Esophagus muscularis mucosa (tissue), 4 donors: ENCODE measurements at places on chromosomes 1 and 21.

- H3K36me3 ChIP-seq, result no peaks in the 10 kb centered on the region
- no peak overlapping the region for H3K4me3 ChIP-seq
- H3K4me1 ChIP-seq, result peaks cover 9% of the 10 kb centered on the region
- H3K27me3 ChIP-seq, result no peaks in the 10 kb centered on the region
- DNase-seq, result no peak
These were observed 78.5 kb downstream of the TNFSF18 start for GRCh38 chr1:172972258-172972657.

DNA sequence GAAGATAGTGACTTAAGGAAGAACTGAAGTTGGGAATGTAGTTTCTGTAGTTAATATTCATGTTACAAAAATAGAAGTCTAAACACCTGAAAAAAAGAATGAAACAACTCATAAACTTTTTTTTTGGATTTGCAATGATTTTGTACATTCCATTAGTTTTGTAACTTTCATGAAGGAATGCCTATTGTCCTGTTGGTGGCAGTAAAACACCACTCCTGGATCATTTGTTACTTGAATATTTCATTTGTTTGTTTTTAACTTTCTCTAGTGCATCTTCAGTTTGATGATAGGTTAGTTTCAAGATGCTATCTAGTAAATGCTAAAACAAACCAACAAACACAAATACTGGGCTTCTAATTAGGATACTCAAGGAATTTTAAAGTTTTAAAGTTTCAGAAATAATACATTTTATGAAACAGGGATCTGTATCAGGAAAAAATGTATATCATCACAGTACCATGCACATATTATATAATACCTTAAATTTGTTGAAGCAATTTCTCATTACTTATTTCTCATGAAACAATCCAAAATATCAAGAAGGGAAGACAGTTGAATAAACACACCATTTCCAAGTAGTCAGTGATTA is 229.7 kb upstream of the CACYBP start:
- no peaks in the 10 kb centered on the region for H3K36me3 ChIP-seq
- no peak overlapping the region for H3K27ac ChIP-seq
- DNase-seq, result no peak
- no peak overlapping the region for H3K4me3 ChIP-seq
- no peaks in the 10 kb centered on the region for H3K4me1 ChIP-seq
- H3K27me3 ChIP-seq, result no peaks in the 10 kb centered on the region

- DNase-seq, result no peak
- no peak overlapping the region for H3K4me3 ChIP-seq
- no peaks in the 10 kb centered on the region for H3K27me3 ChIP-seq
- peaks cover 35% of the 10 kb centered on the region for H3K4me1 ChIP-seq
- peak overlapping the region; percentile 48 for H3K27ac ChIP-seq
These were observed 36.5 kb downstream of the GIPC2 start for GRCh38 chr1:78081980-78082860.

GRCh38 chr1:234779160-234779538 is 169.2 kb upstream of the IRF2BP2 start:
- no peaks in the 10 kb centered on the region for H3K4me1 ChIP-seq
- DNase-seq, result no peak
- no peak overlapping the region for H3K27ac ChIP-seq

DNA sequence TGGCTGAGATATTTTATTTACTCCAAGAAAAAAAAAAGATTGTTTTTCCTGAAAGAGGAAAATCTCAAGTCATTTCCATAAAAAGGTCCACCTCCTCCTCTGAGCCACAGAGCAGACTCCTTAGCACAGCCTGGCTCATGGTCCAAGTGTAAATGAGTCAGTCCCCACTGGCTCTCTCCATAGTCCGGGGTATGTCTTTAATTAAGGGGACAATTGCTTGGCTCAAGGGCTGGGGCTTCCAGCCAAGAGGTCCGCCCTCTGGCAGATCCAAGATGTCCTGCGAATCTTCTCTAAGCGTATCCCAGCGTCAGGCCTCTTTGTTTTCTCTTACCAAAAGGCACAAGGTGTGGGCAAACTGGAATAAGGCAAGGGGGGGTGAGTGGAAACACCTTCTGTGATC is 33.3 kb downstream of the FOXD2 start:
- no peaks in the 10 kb centered on the region for H3K27me3 ChIP-seq
- DNase-seq, result no peak
- H3K4me1 ChIP-seq, result no peaks in the 10 kb centered on the region
- no peaks in the 10 kb centered on the region for H3K36me3 ChIP-seq
- H3K27ac ChIP-seq, result no peak overlapping the region

- peaks cover 98% of the 10 kb centered on the region for H3K27me3 ChIP-seq
- no peak overlapping the region for H3K4me3 ChIP-seq
- no peak for DNase-seq
These were observed 25.0 kb upstream of the CCDC27 start for GRCh38 chr1:3727042-3727824.

GRCh38 chr1:119002028-119002686 is 14.0 kb upstream of the TBX15 start:
- H3K4me3 ChIP-seq, result no peak overlapping the region
- H3K36me3 ChIP-seq, result no peaks in the 10 kb centered on the region
- H3K27ac ChIP-seq, result no peak overlapping the region
- no peak for DNase-seq

DNA sequence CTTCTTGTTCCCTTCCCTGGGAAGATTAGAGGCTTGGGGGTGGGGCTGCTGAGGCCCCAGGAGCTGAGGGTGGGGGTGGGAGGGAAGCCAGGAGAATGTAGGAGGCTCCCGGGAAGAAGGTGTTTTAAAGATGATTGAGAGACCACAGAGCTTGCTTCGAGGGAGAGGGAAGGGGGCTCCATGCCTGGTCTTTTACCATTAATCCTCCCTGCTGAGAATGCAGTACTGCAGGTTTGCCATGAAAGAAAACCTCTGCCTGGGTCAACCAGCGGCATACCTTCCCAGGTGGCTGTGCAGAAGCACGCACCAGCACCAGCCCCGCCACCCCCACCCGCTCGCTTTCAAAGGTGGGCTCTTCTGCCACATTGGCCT is 15.4 kb downstream of the ABCA4 start:
- H3K4me1 ChIP-seq, result peaks cover 10% of the 10 kb centered on the region
- no peak overlapping the region for H3K27ac ChIP-seq
- no peak overlapping the region for H3K4me3 ChIP-seq
- peaks cover 6% of the 10 kb centered on the region for H3K27me3 ChIP-seq
- no peak for DNase-seq
- H3K36me3 ChIP-seq, result no peaks in the 10 kb centered on the region

GRCh38 chr1:206588492-206588891 is 23.8 kb downstream of the EIF2D start:
- H3K27ac ChIP-seq, result peak overlapping the region; percentile 42
- H3K4me1 ChIP-seq, result peaks cover 38% of the 10 kb centered on the region
- H3K36me3 ChIP-seq, result peaks cover 25% of the 10 kb centered on the region
- DNase-seq, result no peak

GRCh38 chr1:101142244-101142643 is 94.6 kb upstream of the S1PR1 start:
- peaks cover 4% of the 10 kb centered on the region for H3K4me1 ChIP-seq
- H3K36me3 ChIP-seq, result no peaks in the 10 kb centered on the region
- H3K27ac ChIP-seq, result no peak overlapping the region
- no peaks in the 10 kb centered on the region for H3K27me3 ChIP-seq

DNA sequence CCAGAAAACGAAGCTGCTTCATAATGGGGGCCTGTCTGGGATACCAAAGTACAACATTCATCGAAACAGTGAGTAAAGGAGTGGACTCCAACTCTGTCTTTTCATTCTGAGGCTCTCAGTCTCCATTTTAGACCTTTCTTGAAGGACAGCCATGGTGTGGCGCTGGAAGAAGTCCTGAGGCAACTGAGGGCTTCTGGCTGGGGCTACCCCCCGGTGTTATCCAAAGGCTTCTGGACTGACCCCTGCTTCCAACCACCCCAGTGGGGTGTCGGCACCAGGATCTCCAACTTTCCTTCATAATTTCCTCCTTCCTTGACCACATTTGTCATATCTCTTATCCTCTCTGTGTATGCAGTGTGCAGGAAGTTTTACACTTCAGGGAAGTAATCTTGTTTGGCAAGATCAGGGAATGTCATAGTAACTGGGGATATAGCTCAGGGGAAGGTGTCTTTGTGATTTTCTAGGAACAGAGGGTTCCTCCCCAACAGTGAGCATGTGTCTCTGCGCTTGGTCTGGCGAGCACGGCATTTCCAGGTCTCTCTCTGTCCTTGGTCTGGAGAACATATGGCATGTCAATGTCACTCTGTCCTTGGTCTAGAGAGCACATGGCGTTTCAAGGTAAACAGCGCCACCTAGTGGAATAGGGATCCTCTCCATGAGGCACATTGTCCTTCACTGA is 19.4 kb upstream of the BSDC1 start:
- no peaks in the 10 kb centered on the region for H3K36me3 ChIP-seq
- H3K4me3 ChIP-seq, result no peak overlapping the region
- no peak for DNase-seq

- H3K27me3 ChIP-seq, result no peaks in the 10 kb centered on the region
- no peak for DNase-seq
- H3K4me3 ChIP-seq, result no peak overlapping the region
- H3K27ac ChIP-seq, result no peak overlapping the region
- no peaks in the 10 kb centered on the region for H3K36me3 ChIP-seq
These were observed 61.9 kb downstream of the HSPA13 start for GRCh38 chr21:14321042-14321441.
